Progenitor cell of endocrine pancreas (in vitro differentiated cells): ENCODE measurements at places on chromosomes 5 and 9. TPM values are rescaled to one million over a fixed set of nuclear protein-coding genes. Genes with fewer than 3 reads are reported as not detected.

PCDHA1 gene
- total RNA-seq: not detected in 2 replicates

ZFP2 gene
- 4.3 and 4.9 TPM in 2 replicates for total RNA-seq

CD72 gene
- 3.1 and 4.2 TPM in 2 replicates for total RNA-seq

TAF11L5 gene
- total RNA-seq: not detected in 2 replicates

CCIN gene
- total RNA-seq: not detected in 2 replicates

DNA sequence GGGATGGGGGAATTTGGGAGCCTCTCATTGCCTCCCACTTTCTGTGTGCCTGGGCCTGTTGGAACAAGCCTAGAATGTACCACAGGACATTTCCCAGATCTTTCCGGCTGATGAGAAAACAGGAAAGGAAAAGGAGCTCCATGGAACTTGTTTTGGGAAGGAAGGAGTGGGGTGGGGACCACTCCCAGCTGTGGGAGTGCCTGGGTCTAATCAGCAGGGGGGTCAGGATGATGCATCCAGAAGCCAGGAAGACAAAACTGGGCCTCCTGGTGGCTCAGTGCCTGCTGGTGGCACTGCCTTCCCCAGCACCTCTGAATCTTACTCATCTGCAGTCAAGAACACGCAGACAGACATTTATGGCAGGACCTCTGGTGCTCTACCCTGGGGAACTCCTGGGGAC lies 2.8 kb downstream of the SMIM33 start:
- H3K27ac ChIP-seq: no peak overlapping the region
- no peak for DNase-seq
- no peaks in the 10 kb centered on the region for H3K36me3 ChIP-seq
- H3K27me3 ChIP-seq: peaks cover 17% of the 10 kb centered on the region

DNA sequence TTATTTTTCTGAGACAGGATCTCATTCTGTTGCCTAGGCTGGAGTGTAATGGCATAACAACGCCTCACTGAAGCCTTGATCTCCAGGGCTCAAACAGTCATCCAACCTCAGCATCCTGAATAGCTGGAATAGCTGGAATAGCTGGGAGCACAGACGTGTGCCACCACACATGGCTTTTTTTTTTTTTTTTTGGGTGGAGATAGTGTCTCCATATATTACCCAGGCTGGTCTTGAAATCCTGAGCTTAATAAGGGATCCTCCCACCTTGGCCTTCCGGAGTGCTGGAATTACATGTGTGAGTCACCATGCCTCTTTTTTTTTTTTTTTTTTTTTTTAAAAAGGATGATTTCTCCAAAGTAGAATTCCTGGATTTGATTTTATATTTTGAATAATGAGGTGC lies 60.7 kb downstream of the NSD1 start:
- H3K36me3 ChIP-seq: peaks cover 24% of the 10 kb centered on the region
- no peak overlapping the region for H3K27ac ChIP-seq
- H3K27me3 ChIP-seq: no peaks in the 10 kb centered on the region
- H3K4me1 ChIP-seq: no peaks in the 10 kb centered on the region
- DNase-seq: no peak

DNA sequence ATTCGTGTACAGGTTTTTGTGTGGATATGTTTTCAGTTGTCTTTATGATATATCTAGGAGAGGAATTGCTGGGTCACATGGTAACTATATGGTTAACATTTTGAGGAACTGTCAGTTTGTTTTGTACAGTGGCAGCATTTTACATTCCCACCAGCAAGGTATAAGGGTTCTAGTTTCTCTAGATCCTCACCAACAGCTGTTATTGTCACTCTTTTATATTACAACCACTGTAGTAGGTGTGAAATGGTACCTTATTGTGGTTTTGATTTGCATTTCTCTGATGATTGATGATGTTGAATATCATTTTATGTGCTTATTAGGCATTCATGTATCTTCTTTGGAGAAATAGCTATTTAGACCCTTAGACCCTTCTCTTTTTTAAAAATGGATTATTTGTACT lies 82.9 kb downstream of the CCDC171 start:
- no peaks in the 10 kb centered on the region for H3K4me1 ChIP-seq
- no peaks in the 10 kb centered on the region for H3K36me3 ChIP-seq
- H3K4me3 ChIP-seq: no peak overlapping the region
- H3K27ac ChIP-seq: no peak overlapping the region
- H3K27me3 ChIP-seq: no peaks in the 10 kb centered on the region

- peaks cover 26% of the 10 kb centered on the region for H3K27me3 ChIP-seq
- DNase-seq: no peak
- H3K4me1 ChIP-seq: no peaks in the 10 kb centered on the region
- no peaks in the 10 kb centered on the region for H3K36me3 ChIP-seq
- no peak overlapping the region for H3K27ac ChIP-seq
Observed at GRCh38 chr5:137393196-137393993, 105.7 kb downstream of the SPOCK1 start.

GRCh38 chr5:133687212-133688061 lies 75.1 kb upstream of the FSTL4 start:
- H3K27me3 ChIP-seq: peaks cover 95% of the 10 kb centered on the region
- H3K27ac ChIP-seq: no peak overlapping the region
- no peak overlapping the region for H3K4me3 ChIP-seq
- H3K36me3 ChIP-seq: no peaks in the 10 kb centered on the region
- H3K4me1 ChIP-seq: peaks cover 7% of the 10 kb centered on the region

GRCh38 chr9:90787771-90788460 lies 13.7 kb upstream of the SYK start:
- no peaks in the 10 kb centered on the region for H3K27me3 ChIP-seq
- no peak overlapping the region for H3K27ac ChIP-seq
- no peak overlapping the region for H3K4me3 ChIP-seq

DNA sequence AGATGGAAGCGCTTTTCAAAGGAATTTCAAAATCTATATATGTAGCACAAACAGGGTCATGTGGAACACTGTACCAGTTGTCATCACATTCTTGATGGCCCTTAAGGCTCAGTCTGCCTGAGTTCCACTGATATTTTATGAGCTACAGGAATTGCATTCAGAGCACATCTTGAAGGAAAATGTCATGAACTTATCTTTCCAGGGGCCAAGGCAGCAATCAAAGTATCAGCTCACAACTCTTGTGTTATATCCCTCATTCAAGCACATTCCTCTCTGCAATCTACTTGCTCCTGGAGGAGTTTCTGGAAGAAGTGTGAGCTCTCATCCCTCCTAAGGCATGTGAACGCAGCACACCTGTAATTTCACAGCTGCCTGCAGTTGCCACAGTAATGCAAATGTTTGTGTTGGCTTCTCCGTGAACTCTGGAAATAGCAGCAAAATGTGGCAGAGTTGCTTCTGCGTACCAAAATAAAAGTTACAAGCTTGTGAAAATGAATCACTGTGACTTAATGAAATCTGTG lies 89.7 kb upstream of the EQTN start:
- no peaks in the 10 kb centered on the region for H3K27me3 ChIP-seq
- peak overlapping the region; percentile 39 for H3K27ac ChIP-seq
- DNase-seq: no peak
- no peaks in the 10 kb centered on the region for H3K36me3 ChIP-seq

- H3K36me3 ChIP-seq: no peaks in the 10 kb centered on the region
- no peak for DNase-seq
- no peak overlapping the region for H3K27ac ChIP-seq
- no peaks in the 10 kb centered on the region for H3K4me1 ChIP-seq
- H3K27me3 ChIP-seq: no peaks in the 10 kb centered on the region
- no peak overlapping the region for H3K4me3 ChIP-seq
Observed at GRCh38 chr5:72377910-72378638, 57.9 kb downstream of the PTCD2 start.

DNA sequence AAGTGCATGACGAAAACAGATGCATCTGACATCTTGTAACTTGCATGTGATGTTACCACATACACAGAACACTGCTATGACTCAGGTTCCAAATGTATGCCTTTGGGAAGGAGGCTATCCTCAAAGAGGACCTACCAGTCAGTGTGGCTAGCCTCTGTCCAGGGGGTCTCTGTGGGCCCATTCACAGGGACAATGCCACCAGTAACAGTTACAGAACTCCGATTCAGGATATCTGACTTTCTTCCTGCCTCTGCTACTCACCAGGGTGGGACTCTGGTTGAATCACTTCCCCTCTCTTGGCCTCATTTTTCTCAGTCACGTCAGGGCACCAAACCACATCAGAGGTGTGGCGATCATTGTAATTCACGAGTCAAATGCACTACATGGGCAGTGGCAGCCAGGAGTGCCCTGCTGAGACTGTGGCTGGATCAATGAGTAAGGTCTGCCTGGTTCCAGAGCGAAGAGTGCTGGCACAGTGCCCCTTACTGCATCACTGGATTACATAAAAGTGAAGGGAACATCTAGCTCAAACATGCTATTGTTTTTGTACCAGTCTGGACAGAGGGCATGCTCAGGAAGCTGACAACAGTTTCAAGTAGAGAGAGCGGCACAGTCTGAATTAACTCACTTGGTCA lies 13.2 kb downstream of the ATOX1 start:
- H3K36me3 ChIP-seq: peaks cover 11% of the 10 kb centered on the region
- H3K4me3 ChIP-seq: no peak overlapping the region
- H3K27ac ChIP-seq: no peak overlapping the region
- no peaks in the 10 kb centered on the region for H3K27me3 ChIP-seq
- no peak for DNase-seq
- no peaks in the 10 kb centered on the region for H3K4me1 ChIP-seq

DNA sequence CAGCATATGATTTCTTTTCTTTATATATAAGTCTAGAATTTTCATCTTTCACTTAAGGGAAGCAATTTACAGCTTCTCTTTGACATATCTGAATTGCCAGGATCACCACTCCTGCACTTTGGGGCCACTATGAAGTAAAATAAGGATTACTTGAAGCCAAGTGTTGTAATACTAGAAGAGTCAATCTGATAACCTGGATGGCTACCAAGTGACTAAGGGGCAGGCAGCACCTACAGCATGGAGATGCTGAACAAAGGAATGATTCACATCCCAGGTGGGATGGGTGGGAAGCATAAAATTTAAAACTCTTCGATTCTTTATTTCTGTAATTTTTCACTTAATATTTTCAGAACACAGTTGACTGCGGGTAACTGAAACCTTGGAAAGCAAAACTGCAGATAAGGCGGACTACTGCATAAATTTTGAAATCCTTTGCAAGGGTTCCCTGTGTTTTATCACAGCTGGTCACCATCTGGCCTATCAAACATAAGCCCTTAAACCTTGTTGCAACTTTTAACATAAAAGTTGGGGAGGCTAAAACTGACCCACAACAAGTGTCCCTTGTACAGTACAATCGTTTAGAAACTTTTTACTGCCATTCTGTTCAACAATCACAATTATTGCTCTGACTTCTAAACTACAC lies 31.2 kb downstream of the NR3C1 start:
- no peak overlapping the region for H3K27ac ChIP-seq
- H3K36me3 ChIP-seq: no peaks in the 10 kb centered on the region
- no peaks in the 10 kb centered on the region for H3K27me3 ChIP-seq
- no peaks in the 10 kb centered on the region for H3K4me1 ChIP-seq
- no peak for DNase-seq
- H3K4me3 ChIP-seq: no peak overlapping the region

GRCh38 chr5:102531506-102531905 lies 32.7 kb upstream of the SLCO6A1 start:
- H3K4me3 ChIP-seq: no peak overlapping the region
- no peaks in the 10 kb centered on the region for H3K27me3 ChIP-seq
- no peak for DNase-seq
- no peaks in the 10 kb centered on the region for H3K36me3 ChIP-seq
- H3K4me1 ChIP-seq: no peaks in the 10 kb centered on the region
- no peak overlapping the region for H3K27ac ChIP-seq

DNA sequence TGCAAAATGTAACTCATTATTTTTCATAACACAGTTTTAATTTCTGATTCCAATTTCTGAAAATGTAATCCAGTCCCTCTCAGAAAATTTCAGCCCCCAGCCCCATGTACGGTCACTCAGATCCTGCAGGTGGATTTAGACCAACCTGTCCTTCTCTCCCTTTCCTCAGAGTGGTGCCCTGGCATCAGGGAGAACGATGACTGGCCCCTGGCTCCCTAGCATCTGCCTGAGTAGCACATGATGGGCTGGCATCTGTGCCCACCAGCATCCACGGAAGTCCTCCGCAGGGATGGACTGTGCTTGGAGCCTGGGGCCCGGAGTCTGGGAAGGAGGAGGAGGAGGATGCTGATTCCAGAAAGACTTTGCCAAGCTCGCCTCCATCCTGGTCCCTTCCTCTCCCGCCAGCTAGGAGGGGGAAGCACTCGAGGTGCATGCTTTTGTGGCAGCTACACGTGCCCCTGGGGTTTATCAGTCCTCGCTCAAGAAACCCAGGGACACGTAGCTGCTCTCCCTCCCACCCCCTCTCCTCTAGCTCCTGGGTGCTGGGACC lies 54.4 kb upstream of the RUFY1 start:
- H3K27me3 ChIP-seq: peaks cover 15% of the 10 kb centered on the region
- no peak for DNase-seq
- H3K4me3 ChIP-seq: no peak overlapping the region
- no peaks in the 10 kb centered on the region for H3K36me3 ChIP-seq

DNA sequence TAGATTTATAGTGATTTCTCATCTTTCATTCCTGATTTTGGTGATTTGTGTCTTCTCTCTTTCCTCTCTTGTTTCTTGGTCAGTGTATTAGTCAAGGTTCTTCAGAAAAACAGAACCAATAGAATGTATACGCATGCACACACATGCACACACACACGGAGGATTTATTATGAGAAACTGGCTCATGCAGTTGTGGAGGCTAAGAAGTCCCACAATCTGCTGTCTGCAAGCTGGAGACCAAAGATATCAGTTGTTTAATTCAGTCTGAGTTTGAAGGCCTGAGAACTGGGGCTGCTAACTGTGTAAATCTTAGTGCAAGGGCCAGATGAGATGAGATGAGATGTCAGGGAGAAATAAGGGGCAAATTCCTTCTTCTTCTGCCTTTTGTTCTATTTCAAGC lies 5.7 kb upstream of the RPS23 start:
- no peaks in the 10 kb centered on the region for H3K27me3 ChIP-seq
- DNase-seq: no peak
- no peak overlapping the region for H3K4me3 ChIP-seq
- no peaks in the 10 kb centered on the region for H3K36me3 ChIP-seq
- peaks cover 3% of the 10 kb centered on the region for H3K4me1 ChIP-seq

- H3K27me3 ChIP-seq: no peaks in the 10 kb centered on the region
- H3K4me3 ChIP-seq: no peak overlapping the region
- H3K4me1 ChIP-seq: no peaks in the 10 kb centered on the region
- H3K36me3 ChIP-seq: no peaks in the 10 kb centered on the region
- no peak overlapping the region for H3K27ac ChIP-seq
Observed at GRCh38 chr9:14935964-14936363, 25.7 kb upstream of the FREM1 start.

DNA sequence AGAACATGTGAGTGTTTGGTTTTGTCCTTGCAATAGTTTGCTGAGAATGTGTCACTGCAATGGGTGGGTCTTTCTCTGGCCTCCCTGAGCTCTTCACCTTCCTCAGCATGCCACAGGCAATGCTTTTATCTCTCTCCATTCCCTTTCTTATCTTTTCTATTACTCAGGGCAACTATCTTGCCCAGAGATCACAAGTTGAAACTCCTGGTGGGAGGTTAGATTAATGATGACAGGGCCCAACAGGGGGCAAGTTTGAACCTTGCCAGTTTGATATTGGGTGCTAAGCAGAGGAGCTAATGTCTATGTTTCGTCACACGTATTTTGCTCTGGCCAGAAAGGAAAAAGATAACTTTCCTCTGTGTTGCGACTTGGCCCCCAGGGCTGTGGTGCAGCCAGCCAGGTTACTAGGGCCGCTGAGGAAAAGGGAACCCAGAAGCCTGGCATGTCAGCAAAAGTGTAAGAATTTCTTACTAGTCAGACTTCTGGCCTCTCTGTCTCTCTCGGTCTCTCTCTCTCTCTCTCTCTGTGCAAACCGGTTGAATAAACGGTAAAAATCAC lies 299.3 kb upstream of the POU5F2 start:
- peaks cover 8% of the 10 kb centered on the region for H3K4me1 ChIP-seq
- H3K27ac ChIP-seq: no peak overlapping the region
- DNase-seq: no peak
- no peaks in the 10 kb centered on the region for H3K27me3 ChIP-seq
